ENCODE measurements at places on chromosomes 5 and 9. TPM values are rescaled to one million over a fixed set of nuclear protein-coding genes. Genes with fewer than 3 reads are reported as not detected.

DNA sequence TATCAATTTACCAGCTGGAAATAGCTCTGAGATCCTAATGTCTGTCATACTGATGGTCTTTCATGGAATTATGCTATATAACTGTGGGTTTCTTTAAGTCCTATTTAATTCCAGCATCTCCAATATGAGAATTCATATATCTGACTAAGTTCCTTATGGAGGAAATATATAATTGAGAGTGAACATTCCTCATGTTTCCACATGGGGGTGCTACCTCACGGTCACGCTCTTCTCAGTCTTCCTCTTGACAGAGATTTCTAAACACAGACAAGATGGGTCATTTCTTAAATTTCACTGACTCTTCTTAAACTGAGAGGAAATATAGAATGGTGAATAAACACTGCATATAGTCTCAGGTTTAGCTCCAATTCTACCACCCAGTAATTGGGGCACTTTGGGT lies 212.1 kb downstream of the SLF1 start:
- peak; percentile 54 for DNase-seq

Gene NAIP
- polyA plus RNA-seq: 8.7 TPM

Gene LVRN
- 0.31 TPM for polyA plus RNA-seq

DNA sequence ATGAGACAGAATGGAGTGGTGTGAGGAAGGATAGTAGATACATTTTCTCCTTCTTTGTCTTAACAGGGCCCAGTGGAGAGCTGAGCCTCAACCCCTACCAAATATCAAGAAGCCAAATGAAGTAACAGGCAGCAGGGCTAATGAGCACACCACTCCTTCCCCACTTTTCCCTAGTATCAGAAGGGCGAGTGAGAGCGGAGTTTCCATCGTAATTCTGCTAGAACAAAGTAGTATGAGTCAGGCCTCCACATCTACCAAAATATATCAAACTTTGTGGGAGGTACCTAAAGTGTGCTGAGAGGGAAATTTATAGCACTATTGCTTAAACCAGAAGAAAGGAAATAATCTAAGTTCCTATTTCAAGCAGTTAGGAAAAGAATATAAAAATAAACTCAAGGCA lies 769.0 kb upstream of the RGMB start:
- DNase-seq: no peak

GRCh38 chr9:2802494-2802921 lies 41.4 kb downstream of the PUM3 start:
- DNase-seq: no peak

Gene RASGEF1C
- 0.40 TPM for polyA plus RNA-seq
